Stimulated activated CD4-positive, alpha-beta T cell treated with anti-CD3 and anti-CD28 coated beads, Interleukin-1b, Interleukin-23, amount 100 ng/mL, for 1 hour (primary cell): ENCODE measurements at places on chromosomes 4 and X.

GRCh38 chr4:155407480-155407879 is 30.7 kb upstream of the MAP9 start:
- no peak for DNase-seq

GRCh38 chrX:97984641-97985040 is 1100.9 kb downstream of the RPA4 start:
- no peak for DNase-seq

DNA sequence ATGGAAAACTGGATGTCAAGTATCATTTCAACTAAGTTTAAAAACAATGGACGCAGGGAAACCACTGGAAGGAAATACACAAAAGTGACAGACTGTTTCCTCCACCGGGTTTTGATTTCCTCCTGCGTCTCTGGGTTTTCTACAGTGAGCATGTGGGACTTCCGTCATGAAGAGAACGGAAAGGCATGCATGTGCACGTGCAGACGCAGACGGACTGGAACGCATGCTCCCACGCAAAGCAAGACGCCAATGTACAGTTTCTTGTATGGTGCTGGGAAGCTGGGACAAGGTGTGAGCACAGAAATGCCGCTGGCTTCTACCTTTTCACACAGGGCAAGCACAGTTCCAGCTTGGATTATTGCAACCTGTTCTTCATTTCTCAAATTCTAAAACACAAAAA is 30.3 kb upstream of the C4orf50 start:
- DNase-seq, result no peak

- DNase-seq, result no peak
These were observed 39.3 kb downstream of the ATG4A start for GRCh38 chrX:108130889-108131288.

GRCh38 chr4:56245547-56246232 is 141.6 kb downstream of the AASDH start:
- no peak for DNase-seq

DNA sequence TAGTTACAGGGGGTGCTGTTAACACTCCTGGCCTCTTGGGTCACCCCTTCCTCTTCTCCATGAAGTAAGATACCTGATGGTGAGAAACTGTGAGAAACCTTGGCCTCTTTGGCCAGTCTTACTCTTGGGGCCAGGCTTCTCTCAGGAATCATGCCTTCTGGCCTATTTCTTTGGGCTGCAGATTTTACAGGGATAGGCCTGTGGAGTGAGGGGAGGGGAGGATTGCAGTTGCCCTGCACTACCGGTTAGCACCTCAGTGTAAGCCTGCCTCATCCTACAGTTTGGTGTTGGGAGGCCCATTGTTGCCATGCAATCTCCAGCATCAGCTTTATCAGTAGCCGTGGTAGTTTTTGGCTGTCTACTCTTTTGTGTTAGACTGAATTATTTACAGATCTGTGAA is 7.6 kb upstream of the PGRMC2 start:
- DNase-seq, result no peak

DNA sequence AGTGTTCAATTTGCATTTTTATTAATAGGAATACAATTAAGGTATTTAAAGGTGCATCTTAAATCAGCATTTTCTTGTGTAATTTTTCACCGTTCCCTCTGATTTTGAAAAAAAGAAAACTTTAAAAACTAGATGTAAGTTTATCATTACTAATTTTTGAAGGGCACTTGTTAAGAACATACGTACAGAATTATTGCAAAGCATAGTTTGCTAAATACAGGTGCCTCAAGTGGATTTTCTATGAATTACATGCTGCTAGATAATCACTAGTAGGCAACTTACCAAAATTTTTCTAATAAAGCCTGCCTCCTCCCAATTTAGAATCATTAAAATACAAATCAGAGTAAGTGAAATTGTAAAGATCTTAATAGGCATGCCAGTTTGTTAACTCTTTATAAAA is 8.5 kb downstream of the CNKSR2 start:
- DNase-seq, result no peak
